A172 (cell line): ENCODE measurements at places on chromosomes 11 and 22. TPM values are rescaled to one million over a fixed set of nuclear protein-coding genes. Genes with fewer than 3 reads are reported as not detected.

DNA sequence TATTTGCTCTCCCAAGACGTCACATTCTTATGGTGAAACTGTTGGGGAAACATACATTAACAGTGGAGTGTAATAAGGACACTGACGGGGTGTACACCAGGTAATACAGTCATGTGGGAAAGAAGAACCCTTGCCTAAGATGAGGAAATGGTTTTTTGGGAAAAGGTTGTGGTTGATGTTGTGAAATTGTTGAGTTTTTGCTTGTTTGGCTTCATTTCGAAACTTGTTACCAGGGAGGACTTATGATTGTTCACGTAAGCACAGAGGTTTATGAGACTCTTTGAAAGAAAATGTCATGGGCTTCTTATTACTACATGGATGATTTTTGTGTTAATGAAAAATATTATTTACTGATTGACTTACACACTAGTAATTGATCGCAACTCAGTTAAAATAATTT lies 16.8 kb downstream of the ANO3 start:
- DNase-seq: no peak

DNA sequence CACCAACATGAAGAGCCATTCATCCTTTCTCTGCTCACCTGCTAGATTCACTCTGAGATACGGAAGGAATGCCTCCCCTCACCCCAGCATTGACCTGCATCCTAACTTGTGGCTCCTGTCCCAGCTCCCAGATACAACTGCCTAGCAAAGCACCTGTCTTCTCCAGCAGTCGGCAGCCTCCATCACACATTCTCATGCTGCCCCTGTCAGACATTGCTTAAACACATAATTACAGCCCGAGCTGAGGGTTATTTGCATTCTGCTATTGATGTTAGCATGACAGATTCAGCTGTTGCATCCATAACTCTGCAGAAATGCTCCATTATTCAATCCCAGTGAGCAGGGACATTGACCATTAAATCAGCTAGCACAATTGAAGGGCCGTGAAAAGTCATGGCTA lies 184.4 kb upstream of the NARS2 start:
- DNase-seq: no peak

DNA sequence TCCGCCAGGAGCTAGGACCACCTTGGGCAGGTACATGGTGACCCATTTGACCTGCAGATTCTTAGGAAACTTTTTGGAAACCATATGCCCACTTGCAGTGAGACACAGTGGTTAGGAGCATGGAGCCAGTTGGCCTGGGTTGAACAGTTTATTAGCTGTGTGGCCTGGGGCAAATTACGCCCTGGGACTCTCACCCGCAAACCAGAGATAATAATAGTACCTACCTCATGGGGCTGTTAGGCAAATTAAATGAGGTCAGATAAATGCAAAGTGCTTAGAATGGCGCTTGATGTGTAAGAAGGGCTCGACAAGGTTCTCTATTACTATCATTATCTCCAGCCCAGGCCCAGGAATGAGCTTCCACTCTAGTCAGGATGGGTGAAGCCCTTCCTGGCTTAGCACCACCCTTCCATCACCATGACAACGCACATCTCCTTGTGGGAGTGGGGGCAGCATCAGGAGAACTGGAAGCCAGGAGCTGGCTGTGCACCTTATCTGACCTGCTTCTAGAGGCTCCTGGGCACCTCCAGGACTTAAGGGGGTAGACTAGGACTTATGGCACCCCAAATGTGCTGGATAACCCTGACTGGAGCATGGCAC lies 5.1 kb downstream of the SYT12 start:
- no peak for DNase-seq

DNA sequence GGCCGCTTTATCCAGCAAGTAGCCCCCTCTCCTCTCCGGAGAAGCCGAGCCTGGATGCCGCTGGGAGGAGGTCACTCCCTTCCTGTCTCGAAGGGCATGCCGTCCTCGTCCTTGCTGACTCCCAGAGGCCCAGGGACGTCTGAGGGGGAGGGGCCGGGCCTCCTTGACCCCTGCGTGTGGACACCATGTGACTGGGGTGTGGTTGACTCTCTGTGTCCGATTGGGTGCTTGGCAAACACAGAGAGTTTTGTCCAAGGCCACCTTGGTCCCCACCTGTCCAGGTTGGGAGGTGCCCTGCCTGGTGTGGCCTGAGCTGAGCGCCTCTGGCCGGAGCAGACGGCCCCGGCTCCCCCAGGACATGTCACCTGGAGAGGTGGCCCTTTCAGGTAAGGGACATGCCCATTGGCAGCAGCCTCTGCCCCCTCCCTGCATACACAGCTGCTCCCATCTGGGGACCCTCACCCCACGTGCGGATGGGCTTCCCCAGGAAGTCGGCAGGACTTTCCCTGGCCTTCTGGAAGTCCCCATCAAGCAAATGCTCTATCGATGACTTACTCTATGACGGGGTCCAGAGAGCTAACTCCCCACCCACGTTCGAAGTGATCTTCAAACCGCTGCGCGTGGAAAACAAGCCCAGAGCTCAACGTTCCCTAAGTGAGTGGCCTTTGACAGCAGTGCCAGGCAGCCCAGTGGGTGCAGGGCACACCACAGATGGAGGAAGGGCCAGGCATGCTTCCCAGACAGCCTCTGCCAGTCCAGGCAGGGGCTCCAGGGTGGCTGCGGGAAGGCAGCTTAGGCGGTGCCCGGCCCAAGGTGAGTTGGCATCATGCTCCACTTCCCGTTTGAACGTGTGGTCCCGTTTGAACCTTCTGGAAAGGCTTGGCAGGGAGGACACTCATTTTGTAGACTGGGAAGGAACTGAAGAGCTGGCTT lies at the start of gene SMIM38:
Gene SMIM38, plus strand, starts transcription at position 634 of the 933 bp plus-strand sequence. CDS start 1,912 bp downstream, outside the sequence.
- DNase-seq: no peak

- DNase-seq: no peak
Measured at GRCh38 chr11:70074746-70075145, 3.4 kb upstream of the ANO1 start.

DNA sequence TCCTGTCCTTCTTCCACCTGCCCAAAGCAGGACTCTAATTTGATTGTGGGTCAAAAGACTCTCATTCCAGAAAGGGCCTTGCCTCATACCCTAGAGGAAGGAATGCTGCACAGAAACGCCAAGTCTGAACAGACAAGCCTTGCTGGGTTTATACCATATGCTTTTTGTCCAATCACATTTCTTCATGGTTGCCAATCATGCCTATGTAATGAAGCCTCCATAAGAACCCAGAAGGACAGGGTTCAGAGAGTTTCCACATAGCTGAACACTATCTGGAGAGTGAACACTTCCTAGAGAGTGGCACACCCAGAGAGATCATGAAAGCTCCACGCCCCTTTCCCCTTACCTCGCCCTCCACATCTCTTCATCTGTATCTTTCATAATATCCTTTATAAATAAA lies 4.8 kb upstream of the SAA2 start:
- no peak for DNase-seq

Gene DRAP1
- 259 and 262 TPM in 2 replicates for total RNA-seq

Gene CCDC34
- total RNA-seq: 35.8 and 44.8 TPM in 2 replicates

Gene SLC5A4
- not detected in 2 replicates for total RNA-seq
